ENCODE measurements at places on chromosomes 6 and 20.

DNA sequence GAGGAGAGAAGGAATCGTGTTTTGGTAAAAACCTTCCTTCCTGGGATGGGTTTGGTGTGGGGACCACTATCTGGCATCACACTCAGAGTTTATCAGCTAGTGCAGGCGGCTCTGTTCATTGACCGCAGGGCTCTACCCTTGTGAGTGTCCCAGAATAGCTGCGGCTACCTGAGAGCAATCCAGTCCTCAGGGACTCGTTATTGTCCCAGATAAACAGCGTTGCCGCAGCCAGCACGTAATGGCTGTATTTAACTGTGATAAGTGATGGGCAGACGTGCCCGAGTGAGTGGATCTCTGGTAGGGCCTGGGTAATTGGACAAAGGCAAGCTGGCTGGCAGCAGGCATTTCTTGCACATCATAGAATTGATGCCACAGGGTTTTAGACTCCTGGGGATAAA is 163.3 kb downstream of the SOBP start:
- DNase-seq: no peak

- DNase-seq: no peak
Measured at GRCh38 chr6:146890644-146891434, 292.1 kb downstream of the ADGB start.

DNA sequence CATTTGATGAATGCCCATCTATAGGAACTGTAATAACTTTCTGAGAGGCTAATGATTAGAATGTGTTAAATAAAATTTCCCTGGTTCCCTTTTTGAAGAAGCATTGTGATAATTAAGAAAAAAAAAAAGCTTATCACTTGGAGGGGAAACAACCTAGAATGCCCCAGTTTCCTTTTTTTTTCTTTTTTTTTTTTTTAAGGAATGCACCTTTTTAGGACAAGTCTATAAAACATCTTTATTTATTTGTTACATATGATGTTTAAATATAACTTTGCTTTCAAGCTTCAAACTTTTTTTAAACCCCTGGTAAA is 7.3 kb upstream of the MRPS10 start:
- no peak for DNase-seq

- DNase-seq: no peak
Measured at GRCh38 chr20:21394551-21394950, 2.8 kb downstream of the NKX2-4 start.

GRCh38 chr6:33958526-33959328 is 154.9 kb upstream of the MLN start:
- DNase-seq: no peak

GRCh38 chr20:6086868-6087267 is 33.0 kb upstream of the LRRN4 start:
- DNase-seq: no peak

GRCh38 chr6:44475779-44476434 is 88.4 kb downstream of the CDC5L start:
- DNase-seq: peak; percentile 30

- no peak for DNase-seq
Measured at GRCh38 chr20:17712708-17713107, 12.9 kb downstream of the BANF2 start.

- no peak for DNase-seq
Measured at GRCh38 chr6:28945349-28945748, 21.6 kb upstream of the TRIM27 start.

GRCh38 chr6:43081043-43081442 is 4.9 kb downstream of the PTK7 start:
- DNase-seq: no peak

GRCh38 chr6:35192301-35192860 is 21.4 kb upstream of the SCUBE3 start:
- no peak for DNase-seq

GRCh38 chr20:10427060-10427692 is 6.8 kb downstream of the MKKS start:
- no peak for DNase-seq

- no peak for DNase-seq
Measured at GRCh38 chr6:17086469-17086868, 15.4 kb upstream of the STMND1 start.

DNA sequence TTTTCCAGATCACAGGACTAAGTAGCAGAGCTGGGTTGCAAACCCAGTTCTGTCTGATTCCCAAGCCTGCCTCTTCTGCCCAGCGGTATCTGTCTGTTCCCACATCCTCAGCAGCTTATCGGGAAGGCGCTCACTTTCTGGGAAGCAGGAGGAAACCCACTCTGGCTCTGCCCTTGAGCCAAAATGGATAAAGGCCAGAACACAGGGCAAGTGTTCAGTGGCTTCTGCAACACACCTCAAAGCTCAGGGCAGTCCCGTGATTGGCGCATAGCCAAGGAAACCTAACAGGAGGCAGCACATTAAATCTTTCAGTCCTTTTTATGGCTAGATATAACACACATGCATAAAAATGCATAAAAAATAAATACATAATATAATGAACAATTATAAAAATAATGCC is 262.2 kb downstream of the NRN1 start:
- no peak for DNase-seq

DNA sequence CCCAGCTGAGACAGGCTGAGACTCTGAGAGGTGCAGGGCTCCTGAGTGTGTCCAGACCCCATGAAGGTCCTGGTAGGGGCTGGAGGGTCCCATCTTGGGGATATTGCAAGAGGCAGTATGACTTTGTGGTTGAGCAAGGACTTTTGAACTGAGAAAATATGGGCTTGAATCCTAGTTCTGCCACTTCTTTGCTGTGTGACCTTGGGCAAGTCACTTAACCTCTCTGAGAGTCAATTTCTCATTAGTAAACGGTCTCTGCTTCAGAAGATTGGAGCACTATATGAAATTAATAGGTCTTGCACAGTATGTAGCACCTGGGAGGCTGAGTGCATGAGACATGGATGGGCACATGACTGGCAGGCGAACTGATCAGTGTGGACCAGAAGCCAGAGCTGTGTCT is 42.7 kb downstream of the TFEB start:
- no peak for DNase-seq

DNA sequence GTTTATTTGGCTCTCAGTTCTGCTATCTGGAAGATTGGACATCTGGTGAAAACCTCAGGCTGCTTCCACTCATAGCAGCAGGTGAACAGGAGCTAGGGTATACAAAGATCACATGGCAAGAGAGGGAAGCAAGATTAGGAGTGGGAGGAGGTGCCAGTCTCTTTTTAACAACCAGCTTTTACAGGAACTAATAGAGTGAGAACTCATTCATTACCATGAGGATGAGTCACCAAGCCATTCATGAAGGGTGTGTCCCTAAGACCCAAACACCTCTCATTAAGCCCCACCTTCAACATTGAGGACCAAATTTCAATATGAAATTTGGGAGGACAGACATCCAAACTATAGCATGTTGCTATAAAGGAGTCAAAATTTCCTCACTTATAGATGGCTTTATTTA is 85.4 kb upstream of the HCRTR2 start:
- no peak for DNase-seq

DNA sequence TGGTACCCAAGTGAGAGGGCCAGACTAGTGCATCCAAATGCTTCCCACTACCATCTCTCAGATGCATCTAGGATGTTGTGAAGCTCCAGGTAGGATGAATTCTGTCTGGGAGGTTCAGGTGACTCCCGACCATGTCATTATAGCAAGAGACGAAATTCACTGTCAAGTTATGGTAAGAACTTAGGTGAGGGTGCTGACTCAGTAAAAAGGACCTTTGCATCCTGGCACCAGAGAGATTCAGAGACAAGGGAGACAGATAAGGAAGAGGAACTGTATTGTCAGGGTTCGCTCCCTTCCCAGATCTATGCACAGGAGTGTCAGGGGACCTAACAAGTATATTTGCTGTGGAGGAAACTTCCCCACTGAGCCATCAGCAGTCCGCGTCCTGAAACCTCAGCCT is 11.2 kb upstream of the PRIM2 start:
- DNase-seq: no peak

GRCh38 chr20:41228858-41229257 is 88.7 kb downstream of the ZHX3 start:
- DNase-seq: no peak

DNA sequence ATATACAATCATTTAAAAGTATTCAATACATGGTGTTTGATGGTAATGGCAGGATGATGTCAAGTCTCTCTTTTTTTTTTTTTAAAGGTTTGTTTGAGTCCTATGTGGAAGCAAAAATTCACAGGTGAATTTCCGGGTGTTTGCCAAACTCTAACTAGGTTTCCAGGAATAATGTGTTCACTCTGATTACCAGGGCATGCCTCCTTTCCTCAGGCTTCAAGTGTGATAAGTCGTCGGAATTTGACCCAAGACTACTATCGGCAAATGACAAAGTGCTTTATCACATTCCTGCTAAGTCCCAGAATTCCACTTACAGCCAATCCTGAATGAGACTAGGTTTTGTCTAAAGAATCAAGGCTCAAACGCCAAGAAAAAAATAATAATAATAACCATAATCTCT is 7.3 kb downstream of the OARD1 start:
- no peak for DNase-seq
